CD8-positive, alpha-beta T cell (primary cell): ENCODE measurements at places on chromosomes 5 and 9.

DNA sequence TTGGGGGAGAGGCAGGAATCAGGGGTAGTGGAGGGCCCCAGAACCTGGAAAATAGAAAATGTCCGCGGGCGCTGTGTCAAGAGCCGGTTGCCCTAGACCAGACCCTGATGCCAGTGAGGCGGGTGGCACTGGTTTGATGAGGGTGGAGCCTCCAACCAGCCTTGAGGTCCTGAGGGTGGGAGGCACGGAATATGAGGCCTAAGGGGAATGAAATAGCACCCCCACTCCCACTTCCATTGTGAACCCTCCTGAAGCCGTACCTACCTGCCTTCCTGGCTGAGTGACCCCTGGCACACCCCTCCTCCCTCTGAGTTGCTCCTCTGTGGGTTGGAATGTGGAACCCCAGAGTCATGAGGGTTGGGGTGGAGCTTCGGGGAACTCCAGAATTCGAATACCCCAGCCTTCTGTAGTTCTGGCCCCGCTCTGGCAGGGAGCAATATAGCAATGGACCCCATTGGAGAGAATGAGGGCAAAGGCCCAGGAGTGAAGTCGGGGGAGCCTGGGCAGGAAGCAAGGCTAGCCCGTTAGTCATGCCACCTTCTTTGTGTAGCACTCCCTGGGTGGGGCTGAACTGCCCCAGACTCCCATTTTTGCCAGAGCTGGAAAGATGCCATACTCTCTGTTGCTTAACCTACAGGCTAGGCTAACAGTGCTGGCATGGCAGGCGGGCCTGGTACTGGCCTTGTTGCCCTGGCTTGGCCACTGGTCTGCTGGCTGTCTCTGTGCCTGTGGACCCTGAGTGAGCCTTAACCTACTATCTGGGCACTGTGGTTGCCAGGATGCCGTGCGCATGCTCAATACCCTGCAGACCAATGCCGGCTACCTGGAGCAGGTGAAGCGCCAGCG lies 1.0 kb downstream of the FPGS start:
- DNase-seq = no peak

DNA sequence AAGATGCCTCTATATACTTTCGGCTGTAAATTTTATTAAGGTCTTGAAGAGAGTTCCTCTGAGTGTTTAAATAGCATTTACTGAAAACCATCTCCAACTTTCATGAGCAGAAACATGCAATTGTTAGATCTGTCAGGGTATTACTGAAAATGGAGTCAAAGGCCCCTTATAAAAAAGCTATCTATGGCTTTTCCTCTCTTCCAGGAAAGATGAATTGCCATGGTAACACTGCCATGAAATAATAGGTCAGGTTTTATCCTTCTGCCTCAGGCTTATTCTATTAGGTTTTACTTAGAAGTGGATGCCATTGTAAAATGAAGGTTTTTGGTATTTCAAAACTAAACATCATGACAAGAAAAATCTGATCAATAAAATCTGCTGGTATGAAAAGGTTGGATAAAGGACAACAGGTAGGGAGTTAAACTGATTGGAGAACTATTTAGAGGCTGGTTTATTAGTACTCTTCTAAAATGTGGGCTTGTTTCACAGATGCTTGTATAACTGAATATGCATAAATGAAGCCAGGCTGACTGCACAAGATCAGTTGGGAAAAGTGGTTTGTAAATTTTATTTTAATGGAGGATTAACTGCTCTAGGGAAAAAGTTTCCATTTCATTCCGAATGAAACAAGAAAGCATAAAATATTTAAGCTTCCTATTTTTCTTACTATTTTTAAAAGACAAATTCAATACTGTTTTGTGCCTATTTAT lies 135.5 kb downstream of the RAB3C start:
- no peak for DNase-seq

GRCh38 chr9:79581388-79581787 lies 9.6 kb downstream of the TLE4 start:
- no peak for DNase-seq

DNA sequence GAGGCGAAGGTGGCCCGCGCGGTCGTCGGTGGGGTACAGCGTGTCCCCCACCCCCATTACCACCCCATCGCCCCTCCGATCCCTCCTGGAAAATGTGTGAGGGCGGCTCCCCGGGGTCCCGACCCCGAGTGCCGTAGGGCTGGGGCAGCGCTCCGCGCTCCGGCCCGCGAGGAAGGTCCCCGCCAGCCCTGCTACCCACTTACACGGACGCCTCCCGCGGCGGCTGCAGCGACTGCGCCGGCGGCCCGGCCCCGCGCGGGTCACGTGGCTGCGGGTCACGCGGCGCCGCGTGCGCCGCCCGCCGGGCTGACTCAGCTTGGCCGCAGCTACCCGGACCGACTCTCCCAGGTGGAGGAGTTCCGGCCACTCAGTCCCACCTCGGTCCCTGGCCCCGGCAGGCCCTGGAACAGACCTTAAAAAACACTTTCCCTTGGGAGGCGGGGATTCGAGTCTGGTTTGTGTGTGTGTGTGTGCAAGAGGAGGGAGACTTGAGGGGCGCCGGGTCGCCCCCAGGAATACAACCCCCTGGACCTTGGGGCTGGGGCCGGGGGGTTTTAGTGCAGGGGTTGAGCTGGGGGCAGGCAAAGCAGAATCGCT lies at the start of gene GNPDA1:
GNPDA1 (minus strand) TSS at position 236 of the 597 bp plus-strand sequence. CDS start 992 bp downstream, outside the sequence.
- peak; percentile 67 for DNase-seq

DNA sequence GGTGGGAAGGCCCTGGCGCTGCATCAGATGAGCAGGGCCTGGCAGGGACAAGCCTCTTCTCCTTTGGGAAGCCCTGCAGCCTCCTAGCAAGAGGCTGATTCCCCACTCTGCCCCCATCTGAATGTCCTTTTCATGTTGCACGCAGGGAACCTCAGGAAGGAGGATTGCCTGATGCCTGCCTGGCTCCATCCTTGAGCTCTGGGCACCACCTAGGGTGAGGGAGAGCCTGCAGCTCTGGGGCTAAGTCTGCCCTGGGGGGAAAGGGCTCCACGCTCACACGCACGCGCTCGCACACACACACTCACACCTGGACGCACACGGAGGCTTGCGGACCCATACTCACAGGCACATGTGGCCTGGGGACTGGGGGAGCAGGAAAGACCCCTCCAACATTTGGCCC lies 86.6 kb downstream of the LMX1B start:
- no peak for DNase-seq

- no peak for DNase-seq
These were observed 499.8 kb downstream of the RASEF start for GRCh38 chr9:82563094-82563493.

DNA sequence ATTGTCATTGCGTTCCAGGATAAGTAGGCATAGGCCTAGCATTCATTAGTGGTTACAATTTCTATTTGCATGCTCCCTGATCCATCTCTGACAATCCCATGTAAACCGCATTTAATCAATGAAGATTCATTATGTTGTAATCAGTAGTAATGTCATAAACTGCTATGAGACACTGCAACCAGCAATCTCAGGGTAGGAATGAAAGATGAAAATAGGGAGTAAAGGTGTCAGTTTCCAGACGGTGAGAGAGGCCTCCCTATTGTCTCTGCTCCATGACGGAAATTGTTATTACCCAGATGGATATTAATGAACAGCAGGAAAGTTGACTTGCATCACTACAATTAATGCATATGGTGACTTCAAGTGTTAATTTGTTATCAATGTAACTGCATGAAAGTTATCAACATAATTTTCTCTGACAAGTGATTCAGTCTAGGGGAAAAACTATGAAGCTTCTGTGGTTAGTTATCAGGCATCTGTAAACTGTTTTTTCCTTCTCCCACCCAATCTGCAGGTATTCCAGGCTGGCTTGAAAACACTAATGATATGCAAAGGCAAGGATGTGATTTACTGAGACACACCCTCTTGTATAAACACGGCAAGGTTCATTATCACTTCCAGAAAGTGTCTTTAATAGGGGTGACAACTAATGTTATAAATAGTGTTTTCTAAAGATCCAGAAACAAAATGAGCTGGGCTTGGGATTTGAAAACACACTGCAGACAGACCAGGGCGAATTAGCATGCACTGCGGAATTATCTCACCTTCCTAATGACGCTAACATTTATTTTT lies 73.5 kb downstream of the ZNF622 start:
- DNase-seq = no peak

GRCh38 chr9:106945727-106946660 lies 83.0 kb downstream of the ZNF462 start:
- no peak for DNase-seq

DNA sequence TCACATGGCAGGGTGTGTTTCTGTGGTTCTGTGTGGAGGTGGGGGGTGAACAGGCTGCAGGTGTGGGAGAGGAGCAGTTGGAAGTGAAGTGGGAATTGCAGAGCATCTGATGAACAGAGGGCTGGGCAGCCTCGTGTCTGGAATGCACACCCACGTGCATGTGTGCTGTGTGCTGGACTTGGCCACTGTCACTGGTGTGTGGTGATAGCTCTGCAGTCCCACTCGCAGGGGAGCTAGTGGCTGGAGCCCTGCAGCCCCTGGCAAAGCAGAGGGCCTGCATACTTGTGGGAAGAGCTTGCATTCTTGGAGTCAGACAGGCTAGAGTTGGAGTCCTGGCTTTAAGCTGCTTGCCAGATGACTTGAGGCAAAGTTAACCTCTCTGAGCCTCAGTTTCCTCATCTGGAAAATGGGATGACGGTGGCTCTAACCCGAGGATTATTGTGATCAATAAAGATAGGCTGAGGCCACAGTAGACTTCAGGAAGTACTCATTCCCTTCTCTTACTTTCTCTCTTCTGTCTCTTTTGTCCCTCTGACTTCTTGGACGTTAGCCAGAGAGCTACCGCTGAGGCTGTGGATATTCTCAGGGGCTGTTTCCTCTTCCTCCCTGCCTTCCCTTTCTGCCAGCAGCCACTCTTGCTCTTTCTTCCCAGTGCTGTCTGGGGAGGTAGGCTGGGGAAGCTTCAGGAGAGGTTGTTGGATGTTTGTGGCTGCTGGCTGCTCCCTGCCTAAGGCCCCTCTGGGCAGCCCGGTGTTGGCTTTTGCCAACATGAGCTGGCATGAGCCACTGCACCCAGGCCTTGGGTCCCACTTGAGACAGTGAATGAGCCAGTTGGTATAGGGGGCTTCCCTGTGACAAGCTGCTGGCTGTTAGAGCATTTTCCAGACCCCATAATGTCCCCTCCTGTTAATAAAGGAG lies 18.3 kb downstream of the PSAT1 start:
- DNase-seq = no peak

DNA sequence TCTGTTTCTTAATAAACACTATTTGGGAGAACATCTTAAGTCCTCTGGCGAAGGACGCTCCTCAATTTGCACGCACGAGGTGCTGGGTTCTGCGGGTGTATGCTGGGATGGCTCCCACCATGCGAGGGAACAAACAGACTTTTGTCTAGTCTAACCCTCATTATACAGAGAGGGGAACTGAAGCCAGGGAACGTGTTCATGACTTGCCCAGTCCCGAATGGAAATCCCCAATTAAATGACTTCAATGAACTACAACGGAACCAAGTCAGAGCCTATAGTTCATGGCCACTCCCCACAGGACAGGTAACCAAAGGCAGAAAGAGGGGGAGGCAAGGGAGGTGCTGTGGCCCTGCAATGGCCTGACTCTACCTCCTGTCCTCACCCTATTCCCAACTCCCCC lies 9.3 kb downstream of the TLE1 start:
- DNase-seq = no peak

DNA sequence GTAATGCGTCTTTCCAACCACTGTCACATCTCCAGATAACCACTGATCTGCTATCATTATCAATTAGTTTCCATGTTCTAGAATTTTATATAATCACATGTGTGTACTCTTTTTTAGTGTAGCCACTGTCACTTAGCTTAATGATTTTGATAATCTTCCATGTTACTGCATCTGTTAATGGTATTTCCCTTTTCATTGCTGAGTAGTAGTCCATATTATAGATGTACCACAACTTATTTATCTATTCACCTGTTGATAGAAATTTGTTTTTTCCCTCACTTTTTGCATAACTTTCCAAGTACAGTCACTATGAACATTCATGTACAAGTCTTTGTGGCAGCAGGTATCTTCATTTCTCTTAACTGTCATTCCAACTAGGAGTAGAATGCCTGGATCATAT lies 30.3 kb upstream of the RPS23 start:
- no peak for DNase-seq

DNA sequence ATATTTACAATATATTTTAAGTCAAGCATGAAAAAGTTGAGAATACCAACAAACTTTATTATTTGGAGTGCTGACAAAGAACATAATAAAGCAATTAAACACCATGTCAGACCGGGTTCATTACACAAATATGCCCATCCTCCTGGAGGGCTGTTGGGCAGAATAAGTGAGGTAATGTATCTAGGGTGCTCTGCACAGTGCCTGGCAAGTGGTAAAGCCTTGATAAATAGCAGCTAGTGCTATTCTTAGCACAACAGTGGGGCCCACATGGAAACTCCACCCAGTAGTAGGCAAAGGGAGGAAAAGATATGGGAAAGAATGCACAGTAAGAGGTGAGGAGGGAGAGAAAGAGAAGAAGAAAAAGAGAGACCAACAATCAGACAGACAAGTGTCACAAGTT lies 97.7 kb downstream of the SLC1A3 start:
- DNase-seq = no peak

DNA sequence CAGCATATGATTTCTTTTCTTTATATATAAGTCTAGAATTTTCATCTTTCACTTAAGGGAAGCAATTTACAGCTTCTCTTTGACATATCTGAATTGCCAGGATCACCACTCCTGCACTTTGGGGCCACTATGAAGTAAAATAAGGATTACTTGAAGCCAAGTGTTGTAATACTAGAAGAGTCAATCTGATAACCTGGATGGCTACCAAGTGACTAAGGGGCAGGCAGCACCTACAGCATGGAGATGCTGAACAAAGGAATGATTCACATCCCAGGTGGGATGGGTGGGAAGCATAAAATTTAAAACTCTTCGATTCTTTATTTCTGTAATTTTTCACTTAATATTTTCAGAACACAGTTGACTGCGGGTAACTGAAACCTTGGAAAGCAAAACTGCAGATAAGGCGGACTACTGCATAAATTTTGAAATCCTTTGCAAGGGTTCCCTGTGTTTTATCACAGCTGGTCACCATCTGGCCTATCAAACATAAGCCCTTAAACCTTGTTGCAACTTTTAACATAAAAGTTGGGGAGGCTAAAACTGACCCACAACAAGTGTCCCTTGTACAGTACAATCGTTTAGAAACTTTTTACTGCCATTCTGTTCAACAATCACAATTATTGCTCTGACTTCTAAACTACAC lies 31.2 kb downstream of the NR3C1 start:
- no peak for DNase-seq

GRCh38 chr5:111810112-111810511 lies 53.1 kb upstream of the NREP start:
- no peak for DNase-seq
